ENCODE measurements at places on chromosomes 5 and 9. TPM values are rescaled to one million over a fixed set of nuclear protein-coding genes. Genes with fewer than 3 reads are reported as not detected.

The MRPL36 gene
- 54.9 TPM for polyA plus RNA-seq

GRCh38 chr9:72025906-72026305 is 34.5 kb downstream of the C9orf57 start:
- no peak for DNase-seq

GRCh38 chr9:36319183-36319582 is 60.9 kb upstream of the GNE start:
- no peak for DNase-seq

GRCh38 chr9:81575956-81576355 is 113.4 kb downstream of the TLE1 start:
- no peak for DNase-seq

- DNase-seq: no peak
Observed at GRCh38 chr5:152619756-152620155, 214.7 kb upstream of the NMUR2 start.

The GPX3 gene
- 1,289 TPM for polyA plus RNA-seq

GRCh38 chr5:15575666-15576065 is 75.7 kb downstream of the FBXL7 start:
- DNase-seq: no peak

The LCP2 gene
- polyA plus RNA-seq: 3.2 TPM
